Left ventricle myocardium superior (tissue), 1 donor: ENCODE measurements at places on chromosomes 2 and 18. TPM values are rescaled to one million over a fixed set of nuclear protein-coding genes. Genes with fewer than 3 reads are reported as not detected.

DNA sequence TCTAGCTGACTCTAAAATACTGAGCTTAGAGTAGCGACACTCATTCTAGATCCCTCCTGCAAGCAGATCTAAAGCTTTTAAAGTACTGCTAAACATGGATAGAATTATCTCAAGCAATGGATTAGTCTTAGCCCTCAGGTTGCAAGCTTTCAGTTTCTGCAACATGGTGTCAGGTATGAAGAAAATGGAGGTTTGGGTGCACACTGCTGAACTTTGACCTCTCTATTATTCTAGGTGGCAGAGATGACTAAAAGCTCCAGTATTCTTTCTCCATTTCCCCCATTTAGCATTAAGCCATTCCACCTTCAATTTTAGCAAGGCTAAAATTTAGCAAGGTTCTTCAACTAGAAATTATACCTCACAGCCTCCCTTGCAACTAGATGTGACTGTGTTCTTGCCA, 117.0 kb downstream of the CACNB4 start:
- no peak for DNase-seq

GRCh38 chr2:177078416-177078815, 134.2 kb upstream of the HNRNPA3 start:
- peak; percentile 47 for DNase-seq

- DNase-seq, result no peak
Measured at GRCh38 chr2:196427986-196428634, 211.4 kb upstream of the CCDC150 start.

GRCh38 chr2:239220981-239221396, 179.8 kb downstream of the HDAC4 start:
- DNase-seq, result no peak

GRCh38 chr2:44559108-44559507, 197.4 kb downstream of the CAMKMT start:
- DNase-seq, result no peak

DNA sequence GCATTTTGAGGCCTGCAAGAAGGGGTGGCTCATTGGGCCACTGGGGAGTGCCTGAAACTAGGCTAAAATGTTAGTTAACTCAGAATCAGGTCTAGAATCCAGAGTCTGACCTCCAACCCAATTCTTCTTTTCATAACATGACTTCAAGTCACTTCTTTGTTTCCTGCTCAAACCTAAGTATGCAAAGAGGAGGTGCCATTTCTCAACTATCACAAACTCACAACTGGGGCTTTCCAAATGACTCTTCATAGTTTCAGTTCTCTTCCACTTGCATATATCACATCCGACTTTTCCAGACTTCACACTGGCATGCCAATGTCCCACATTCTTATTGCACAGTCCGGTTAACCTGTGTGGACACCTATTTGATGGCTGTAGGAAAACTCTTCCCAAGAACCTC, 211.6 kb downstream of the TCF4 start:
- no peak for DNase-seq

DNA sequence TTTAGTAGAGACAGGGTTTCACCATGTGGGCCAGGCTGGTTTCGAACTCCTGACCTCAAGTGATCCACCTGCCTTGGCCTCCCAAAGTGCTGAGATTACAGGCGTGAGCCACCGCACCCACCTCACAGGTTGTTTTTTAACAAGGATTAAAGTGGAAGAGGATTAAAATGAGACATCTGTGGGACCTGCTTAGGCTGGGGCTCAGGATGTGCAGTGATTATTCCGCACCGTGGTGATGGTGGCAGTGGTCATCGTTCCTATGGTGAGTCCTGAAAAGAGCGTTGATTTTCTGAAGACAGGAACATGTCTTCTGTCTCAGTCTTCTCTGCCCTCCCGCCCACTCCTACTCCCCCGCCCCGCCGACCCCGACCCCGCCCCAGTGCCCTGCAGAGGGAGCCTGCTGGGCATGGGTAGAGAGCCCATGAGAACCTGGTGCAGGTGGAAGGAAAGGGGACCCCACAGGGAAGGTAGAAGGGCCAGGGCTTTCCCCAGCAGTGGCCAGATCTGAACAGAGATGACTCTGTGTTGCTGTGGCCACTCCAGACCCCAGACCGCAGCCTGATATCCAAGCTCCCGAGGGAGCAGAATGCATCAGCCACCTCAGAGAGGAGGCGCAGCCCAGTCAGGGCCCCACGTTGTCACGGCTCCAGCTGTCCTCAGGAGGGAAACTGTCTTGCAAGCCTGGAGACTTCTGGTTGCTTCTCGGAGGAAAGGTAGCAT, 34.5 kb upstream of the FOSL2 start:
- no peak for DNase-seq

- DNase-seq, result peak; percentile 31
Measured at GRCh38 chr2:80238692-80239469, 65.7 kb downstream of the LRRTM1 start.

DNA sequence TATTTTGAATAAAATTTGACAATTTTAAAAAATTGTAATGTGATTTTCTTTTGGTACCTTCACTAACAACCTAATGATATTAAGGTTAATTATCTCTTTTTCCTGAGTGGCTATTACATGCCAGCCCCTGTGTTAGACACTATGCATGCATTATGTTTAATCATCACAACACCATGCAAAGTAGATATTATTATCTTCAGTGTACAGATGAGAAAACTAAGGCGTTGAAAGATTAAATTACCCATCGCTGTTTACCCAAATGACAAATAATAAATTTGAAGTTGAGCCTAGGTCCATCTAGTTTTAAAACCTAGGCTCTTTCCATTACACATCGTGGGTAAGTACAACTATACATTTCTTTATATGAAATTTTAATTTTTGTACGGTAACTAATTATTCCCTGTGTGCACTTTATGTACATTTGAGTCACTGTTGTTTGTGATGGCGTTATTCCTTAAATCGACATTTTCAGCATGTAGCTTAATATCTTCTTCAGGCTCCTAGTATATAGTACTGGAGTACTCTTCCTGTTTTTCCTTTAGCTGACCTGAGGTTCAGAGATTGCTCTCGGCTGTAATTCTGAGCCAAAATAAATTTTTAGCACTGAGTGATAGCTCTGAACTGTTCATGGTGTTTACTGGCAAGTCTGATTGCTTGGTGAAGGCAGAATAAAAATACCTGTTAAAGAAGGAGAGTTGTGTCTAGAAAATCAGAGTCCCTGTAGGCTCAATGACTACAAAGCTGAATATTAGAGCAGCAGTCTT, 13.9 kb upstream of the MBD2 start:
- no peak for DNase-seq

DNA sequence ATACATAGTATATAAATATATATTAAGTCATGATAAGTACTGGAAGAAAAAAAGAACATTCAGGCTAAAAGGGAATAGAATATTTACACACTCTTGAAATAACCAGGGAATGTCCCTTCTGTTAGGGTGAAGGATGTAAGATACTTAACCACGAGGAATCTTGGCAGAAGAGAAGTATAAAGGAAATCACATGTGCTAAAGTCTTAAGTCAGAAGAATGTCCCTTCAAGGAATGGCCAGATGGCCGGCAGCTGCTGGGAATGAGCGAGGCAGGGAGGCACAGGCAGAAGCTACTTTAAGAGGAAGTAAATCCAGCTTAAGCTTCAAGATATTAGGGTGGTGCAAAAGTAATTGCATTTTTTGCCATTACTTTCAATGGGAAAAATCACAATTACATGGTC, 5.5 kb downstream of the CCDC102B start:
- DNase-seq, result peak; percentile 87

GRCh38 chr2:122886479-122887145, 1131.2 kb downstream of the TSN start:
- no peak for DNase-seq

GRCh38 chr2:2229626-2230432, 101.2 kb downstream of the MYT1L start:
- no peak for DNase-seq

- peak; percentile 64 for DNase-seq
Measured at GRCh38 chr2:65300761-65301711, 73.4 kb downstream of the ACTR2 start.

GRCh38 chr2:141610564-141611175, 520.1 kb downstream of the LRP1B start:
- no peak for DNase-seq

DNA sequence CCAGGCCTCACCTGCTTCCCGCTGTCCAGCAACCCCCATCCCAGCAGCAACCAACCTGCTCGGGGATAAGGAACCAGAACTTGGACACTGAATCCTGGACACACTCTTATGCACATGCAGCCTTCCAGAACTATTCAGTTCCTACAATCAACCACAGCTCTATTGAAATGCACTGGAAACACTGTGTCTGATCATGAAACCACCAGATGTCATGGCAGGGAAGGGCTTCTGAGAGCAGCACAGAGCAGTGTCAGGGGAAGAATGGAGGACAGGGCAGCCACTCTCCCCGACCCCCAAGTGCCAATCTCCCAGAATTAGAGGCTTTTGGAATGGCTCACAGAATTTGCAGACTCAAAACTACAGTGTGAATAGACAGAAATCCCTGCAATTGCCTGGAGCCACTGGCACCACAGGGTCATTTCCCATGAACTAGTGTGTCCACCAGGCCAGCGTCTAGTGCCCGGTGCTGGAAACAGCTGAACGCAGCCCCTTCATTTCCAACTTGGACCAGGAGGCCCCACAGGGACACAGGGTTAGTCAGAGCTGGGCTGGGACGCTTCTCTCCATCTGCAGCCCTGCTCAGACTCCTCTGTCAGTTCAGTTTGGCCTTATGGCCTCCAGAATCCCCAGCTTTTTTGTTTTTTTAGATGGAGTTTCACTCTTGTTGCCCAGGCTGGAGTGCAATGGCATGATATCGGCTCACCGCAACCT, 25.5 kb downstream of the MRPL35 start:
- no peak for DNase-seq

DNA sequence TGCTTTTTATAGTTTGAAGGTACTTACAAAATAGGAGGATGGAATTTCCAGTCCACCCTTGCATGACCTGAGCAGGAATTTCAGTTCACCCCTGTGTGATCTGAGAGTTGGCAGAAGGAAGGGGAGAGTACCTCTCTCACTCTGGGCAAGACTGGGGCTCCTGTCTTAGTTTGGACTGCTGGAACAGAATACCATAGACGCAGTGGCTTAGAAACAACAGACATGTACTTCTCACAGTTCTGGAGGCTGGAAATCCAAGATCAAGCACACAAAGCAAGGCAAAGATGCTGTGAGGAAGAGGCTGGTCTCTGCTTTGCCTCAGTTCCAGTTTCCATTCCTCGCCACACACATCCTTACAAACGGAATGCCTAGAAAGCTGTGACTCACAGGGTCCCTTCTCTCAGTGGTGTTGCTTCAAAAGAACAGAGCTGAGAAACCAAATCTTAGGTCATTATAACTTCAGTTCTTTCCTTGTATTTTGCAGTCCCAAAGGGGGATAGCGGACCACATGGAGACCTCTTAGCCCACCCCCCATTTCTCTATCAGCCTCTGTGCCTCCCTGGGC, 108.8 kb upstream of the HAAO start:
- DNase-seq, result no peak

GRCh38 chr18:45588376-45589355, 26.6 kb upstream of the SLC14A2 start:
- DNase-seq, result no peak

DNA sequence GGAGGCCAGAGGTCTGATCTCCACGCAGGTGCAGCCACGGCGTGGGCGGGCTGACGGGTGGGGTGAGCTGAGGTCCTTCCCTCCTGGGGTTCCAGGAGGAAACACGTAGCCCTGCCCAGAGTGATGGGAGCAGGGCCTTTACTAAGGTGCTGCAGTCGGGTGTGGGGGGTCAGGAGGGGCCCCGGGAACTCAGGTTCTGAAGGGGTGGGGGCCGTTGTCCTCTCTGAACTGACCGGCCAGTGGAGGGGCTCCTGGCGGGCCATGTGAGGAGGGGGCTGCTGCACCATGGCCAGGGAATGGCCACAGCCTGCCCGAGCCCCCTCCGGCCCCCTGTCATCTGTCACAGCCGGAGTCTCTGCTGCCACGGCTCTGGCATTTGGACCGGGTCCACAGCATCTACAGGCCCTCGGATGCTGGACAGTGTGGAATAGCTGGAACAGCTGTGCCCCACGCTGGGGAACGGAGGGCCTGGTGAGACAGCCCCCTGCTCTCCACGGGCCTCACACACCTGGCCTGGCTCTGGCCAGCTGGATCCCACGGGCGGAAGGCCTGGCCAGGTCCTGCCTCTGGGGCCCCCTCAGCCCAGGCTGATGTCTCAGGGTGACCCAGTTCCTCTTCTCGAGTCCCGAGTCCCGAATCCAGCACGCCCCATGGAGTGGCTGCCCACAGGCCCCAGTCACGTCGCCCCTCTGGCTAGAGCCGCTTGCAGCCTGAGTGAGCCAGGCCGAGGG, 145.6 kb upstream of the GPC1 start:
- DNase-seq, result no peak

DNA sequence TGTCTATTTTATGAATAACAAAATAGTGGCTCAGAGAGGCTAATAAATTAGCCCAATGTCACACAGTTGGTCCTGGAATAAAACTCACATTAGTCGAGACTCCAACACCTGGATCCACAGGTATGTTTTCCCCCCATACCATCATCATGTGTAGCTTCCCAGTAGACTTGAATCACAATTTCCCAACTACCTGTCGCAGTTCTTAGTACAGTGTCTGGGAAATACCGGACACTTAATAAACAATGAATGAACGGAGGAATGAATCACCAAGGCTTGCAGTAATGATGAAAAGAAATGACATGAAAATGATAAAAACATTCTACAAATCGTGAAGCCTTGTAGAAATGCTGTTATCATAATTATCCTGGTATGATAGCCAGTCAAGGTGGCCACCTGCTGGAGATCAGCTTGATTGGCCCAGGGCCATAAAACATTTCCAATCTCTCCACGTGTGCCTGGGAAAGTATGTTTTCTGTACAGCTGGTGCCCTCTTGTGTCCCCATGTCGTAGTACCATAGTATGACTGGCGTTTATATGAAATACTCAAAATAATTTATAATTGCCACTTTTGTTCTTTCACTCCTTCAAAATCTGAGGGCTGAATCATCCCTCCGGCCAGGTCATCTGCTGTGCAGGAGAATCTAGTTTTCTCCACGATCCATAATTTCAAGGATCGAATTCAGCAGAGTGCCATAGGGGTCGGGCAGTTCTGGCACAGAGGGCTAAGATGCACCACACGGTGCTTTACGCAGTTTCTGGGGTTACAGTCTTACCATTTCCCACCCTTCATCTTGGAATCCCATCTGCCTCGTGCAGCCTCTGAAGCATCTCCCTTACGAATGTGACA, 95.4 kb downstream of the LAMA1 start:
- DNase-seq, result no peak

GRCh38 chr18:59701272-59701671, 4.0 kb upstream of the CCBE1 start:
- no peak for DNase-seq

GRCh38 chr18:12948050-12948804, 416 bp downstream of the SEH1L start:
- peak; percentile 96 for DNase-seq

CDKL4 gene
- total RNA-seq, result 0.59 TPM

EFEMP1 gene
- 50.7 TPM for total RNA-seq

RNF125 gene
- 3.4 TPM for total RNA-seq

MRPS5 gene
- total RNA-seq, result 88.2 TPM

TMEM178A gene
- total RNA-seq, result 3.2 TPM
